Common myeloid progenitor, CD34-positive (primary cell): ENCODE measurements at places on chromosomes 11 and 22.

DNA sequence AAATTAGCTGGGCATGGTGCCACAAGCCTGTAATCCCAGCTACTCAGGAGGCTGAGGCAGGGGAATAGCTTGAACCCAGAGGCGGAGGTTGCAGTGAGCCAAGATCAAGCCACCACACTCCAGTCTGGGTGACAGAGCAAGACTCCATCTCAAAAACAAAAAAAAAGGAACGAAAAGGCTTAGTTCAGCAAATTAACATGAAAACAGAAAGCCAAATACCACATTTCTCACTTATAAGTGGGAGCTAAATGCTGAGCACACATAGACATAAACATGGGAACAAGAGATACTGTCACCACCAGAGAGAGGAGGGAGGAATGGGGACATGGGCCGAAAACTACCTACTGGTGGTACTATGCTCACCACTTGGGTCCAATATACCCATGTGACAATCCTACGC is 38.6 kb downstream of the SCGB1A1 start:
- DNase-seq, result no peak

- no peak for DNase-seq
These were observed 687 bp downstream of the ZNF202 start for GRCh38 chr11:123740787-123741158.

GRCh38 chr22:25048659-25049647 is 96.4 kb downstream of the KIAA1671 start:
- peak; percentile 52 for DNase-seq

DNA sequence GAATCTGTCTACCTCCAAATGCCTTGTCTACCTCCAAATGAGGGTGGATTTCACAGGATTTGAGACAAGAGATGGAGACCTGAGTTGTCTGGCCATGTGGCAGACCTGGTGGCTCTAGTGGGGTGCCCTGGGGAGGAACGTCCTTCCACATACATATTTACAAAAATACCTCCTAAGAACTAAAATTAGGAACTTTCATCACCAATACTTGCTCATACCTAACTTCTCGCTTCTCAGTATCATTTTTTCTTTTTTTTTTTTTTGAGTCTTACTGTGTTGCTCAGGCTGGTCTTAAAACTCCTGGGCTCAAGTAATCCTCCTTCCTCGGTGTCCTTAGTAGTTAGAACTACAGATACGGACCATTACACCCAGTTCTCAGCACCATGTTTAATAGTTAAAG is 117.9 kb downstream of the MED15 start:
- no peak for DNase-seq

- no peak for DNase-seq
These were observed 2.1 kb downstream of the VPREB1 start for GRCh38 chr22:22246706-22247105.

DNA sequence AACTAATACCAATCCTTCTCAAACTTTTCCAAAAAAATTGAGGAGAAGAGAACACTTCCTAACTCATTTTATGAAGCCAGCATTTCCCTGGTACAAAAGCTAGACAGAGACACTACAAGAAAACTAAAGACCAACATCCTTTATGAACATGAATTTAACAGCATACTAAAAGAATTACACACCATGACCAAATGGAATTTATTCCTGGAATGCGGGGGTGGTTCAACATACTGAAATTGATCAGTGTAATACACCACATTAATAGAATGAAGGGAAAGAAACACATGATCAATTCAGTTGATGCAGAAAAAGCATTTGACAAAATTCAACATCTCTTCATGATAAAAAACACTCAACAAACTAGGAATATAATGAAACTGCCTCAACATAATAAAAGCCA is 148.1 kb downstream of the WNT7B start:
- no peak for DNase-seq

DNA sequence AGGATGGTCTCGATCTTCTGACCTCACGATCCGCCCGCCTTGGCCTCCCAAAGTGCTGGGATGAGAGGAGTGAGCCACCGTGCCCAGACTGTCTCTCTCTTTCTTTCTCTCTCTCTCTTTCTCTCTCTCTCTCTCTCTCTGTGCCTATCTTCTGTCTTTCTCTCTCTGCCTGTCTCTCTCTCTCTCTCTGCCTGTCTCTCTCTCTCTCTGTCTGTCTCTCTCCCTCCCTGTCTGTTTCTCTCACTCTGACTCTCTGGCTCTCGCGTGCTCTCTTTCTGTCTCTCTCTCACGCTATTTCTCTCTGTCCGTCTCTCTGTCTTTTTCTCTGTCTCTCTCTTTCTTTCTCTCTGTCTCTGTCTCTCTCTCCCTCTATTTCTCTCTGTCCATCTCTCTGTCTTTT is 3911.2 kb upstream of the OR11H1 start:
- no peak for DNase-seq

DNA sequence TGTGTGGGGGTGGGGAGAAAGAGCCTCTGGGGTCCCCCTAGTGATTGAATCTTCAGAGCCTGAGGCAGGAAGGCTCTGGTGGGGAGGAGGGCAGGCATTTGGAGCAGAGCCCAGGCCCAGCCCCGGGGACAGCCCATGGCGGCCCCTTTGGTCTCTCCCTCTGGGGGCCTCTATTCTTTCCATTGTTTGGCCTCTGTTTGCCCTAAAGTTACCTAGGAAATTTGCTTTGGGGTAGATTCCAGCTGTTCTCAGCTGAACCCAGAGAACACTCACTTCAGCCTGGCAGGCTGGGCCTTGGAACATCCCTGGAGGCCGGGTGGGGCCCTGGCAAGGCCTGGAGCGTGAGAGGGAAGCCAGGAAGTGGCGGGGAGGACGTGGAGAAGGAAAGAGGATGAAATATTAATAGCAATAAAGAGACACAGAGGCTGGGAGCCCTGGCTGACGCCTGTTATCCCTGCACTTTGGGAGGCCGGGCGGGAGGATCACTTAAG is 22.9 kb upstream of the A4GALT start:
- no peak for DNase-seq

DNA sequence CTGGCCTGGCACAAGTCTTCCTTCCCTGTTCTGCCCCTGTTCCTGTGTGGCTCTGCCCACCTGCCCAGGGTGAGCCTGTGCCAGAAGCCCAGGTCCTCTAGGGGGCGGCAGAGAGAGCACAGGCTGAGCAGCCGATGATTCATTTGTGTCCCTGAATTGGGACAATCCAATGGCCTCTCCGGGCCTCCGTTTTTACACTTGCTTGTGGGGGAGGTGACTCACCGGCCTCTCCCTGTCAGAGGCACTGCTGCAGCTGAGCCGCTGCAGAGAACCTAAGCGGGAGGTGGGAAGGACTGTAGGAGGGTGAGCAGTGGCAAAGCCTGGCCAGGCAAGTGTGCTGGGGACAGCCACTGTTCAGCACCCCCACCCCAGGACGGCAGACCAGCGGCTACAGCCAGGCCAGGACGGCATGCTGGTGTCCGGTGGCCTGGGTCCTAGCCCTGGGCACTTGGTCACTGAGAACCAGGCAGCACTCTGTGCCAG is 65.2 kb upstream of the LMO1 start:
- peak; percentile 93 for DNase-seq

DNA sequence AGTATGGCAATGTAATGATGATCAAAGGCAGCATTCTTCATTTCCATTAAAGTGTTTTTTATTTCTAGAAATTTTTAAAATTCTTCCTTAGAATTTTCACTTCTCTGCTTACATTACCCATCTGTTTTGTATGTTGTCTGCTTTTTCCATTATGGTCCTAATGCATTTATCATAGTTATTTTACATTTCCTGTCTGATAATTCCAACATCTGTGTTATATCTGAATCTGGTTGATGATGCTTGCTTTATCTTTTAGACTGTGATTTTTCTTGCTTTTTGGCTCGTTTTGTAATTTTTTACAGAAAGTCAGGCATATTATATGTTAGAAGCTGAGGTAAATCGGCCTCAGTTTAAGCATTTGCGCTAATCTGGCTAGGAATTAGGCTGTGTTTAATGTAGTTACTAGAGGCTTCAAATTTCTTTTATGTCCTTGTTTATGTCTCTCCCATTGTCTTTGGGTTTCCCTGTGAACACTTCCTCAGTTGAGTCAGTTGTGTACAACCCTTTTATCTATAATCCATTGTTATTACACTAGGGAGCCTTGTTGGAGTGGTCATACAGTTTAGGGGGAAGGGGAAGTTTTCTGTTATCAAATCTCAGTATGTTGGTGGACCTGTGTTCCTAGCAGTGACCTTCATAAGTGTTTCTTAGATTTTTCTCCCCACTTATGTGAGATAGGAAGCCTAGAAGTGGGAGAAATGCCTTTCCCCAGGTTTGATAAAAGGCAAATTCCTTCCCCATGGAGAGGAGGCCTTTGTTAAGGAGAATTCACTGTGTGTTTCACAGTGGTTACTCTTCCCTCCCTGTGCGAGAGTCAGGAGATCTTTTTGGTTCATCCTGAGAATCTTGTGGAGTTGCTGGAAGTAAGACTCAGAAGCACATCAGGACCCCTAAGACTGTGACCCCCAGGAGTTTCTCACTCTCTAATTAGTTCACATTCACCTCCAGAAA is 437.5 kb downstream of the INSC start:
- DNase-seq, result no peak

- no peak for DNase-seq
These were observed 203.6 kb upstream of the CHORDC1 start for GRCh38 chr11:90426442-90426841.

- no peak for DNase-seq
These were observed 13.3 kb downstream of the PRR33 start for GRCh38 chr11:1878137-1879031.

GRCh38 chr11:102576350-102576749 is 45.8 kb upstream of the MMP7 start:
- DNase-seq, result no peak

DNA sequence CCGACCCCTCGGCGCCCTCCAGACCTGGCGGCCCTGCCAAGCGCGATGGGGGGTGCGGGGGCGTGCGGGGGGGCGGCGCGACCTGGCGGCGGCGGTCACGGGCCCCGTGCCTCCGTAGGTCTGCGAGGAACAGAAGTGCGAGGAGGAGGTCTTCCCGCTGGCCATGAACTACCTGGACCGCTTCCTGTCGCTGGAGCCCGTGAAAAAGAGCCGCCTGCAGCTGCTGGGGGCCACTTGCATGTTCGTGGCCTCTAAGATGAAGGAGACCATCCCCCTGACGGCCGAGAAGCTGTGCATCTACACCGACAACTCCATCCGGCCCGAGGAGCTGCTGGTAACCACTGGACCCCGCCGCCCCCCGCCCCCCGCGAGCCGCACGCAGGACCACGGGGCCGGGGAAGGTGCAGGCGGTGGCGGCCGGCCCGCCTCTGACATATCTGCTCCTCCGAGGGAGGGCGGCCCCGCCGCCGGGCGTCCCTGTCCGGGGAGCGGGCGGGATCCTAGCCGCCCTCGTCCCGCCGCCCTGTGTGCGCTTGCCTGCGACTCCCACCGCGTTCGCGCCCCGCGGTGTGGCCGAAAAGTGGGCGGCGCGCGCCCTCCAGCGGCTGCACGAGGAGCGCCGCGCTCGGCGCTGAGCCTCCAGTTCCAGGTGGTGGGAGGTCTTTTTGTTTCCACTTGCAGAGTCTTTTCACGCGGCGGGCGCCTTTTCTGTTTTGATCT is 2.1 kb downstream of the CCND1 start:
- DNase-seq, result peak; percentile 72

DNA sequence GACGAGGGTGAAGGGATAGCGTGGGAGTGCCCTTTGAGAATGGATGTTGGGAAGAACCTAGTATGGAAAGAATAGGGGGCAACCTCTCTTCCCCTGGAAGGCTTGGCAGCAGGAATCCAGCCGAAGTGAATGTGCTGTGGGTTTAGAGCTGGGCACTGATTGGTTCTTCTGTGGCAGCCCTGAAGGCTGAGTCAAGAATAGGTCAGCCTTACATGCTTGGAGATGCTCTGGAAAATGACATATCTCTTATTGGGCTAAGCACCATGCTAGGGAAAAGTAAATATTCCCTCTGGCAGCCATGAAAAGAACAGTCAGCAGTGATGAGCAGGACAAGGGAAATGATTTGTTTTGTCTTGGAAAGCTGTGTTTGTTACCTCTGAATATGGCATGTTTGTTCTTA is 149.5 kb downstream of the COMMD9 start:
- no peak for DNase-seq
